Left renal pelvis (tissue), 4 donors: ENCODE measurements at places on chromosomes 2 and 18.

DNA sequence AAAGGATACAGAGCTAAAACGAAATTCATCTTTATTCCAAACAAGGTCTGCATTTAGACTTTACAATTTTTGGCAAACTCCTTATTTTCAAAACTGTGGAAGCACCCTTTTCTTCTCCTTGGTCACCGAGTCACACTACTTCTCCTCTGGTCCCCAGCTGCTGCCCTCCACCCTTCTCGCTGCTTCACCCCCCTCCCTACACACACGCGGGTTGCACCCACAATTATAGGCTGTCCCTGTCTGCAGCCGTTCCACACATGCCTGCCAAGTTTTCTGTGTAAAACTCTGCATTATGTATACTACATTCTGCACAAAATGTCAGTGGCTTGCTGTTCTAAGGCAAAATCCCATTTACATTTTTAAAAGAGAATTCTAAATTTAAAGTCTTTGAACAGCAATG lies 63.5 kb downstream of the PTPN2 start:
- no peak for DNase-seq

- DNase-seq = no peak
Measured at GRCh38 chr2:118683460-118683859, 164.0 kb downstream of the EN1 start.

GRCh38 chr2:14140009-14140550 lies 492.4 kb upstream of the LRATD1 start:
- no peak for DNase-seq

DNA sequence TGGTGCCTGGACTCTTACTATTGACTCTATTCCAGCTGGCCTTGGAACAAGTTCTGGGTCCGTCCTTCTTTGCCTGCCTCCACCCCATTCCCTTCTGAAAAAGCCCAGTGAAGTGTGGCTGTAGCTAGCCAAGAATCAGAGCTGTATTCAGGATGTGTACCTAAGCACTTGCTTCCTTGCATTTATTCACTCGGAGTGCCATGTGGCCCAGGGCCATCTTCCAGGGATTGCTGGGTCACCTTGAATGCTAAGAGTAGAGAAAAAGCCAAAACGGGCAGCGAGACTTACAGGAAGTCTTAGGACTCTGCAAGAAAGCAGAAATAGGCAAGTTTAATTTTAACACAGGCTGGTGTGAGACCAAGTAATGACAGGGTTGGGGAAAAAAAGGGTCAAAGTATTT lies 4.1 kb downstream of the ITGA6 start:
- DNase-seq = no peak

DNA sequence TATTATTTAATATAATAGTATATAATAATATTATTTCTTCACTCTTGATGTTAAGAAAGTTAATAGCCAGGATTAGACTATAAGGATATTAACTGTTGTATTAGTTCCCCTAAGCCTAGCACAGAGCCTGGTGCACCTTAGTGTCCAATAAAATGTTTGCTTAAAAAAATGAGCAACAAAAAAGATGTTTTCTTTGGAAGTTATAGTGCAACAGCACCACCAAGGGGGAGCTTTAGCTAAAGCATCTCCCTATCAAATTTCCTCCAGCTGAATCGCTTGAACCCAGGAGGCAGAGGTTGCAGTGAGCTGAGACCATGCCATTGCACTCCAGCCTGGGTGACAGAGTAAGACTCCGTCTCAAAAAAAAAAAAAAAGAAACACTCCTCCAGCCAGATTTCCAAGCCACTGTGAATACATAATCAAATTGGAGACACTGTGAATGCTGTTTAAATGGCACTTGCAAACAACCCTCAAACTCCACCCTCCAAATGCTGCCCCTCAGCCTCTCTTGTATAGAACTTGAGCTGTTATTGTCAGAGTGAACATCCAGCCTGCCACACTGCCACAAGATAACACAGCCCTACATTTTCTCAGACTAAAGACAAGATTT lies 221.9 kb downstream of the DYM start:
- DNase-seq = no peak

GRCh38 chr2:22600156-22600555 lies 784.8 kb upstream of the KLHL29 start:
- DNase-seq = no peak

GRCh38 chr2:161384864-161385263 lies 31.2 kb upstream of the TBR1 start:
- DNase-seq = no peak

- DNase-seq = no peak
Measured at GRCh38 chr2:165114346-165114939, 89.4 kb downstream of the SCN3A start.

- no peak for DNase-seq
Measured at GRCh38 chr2:234954551-234954992, 2.8 kb downstream of the SH3BP4 start.

- DNase-seq = no peak
Measured at GRCh38 chr2:216956820-216957493, 97.1 kb upstream of the TNP1 start.
